CD8-positive, alpha-beta T cell (primary cell): ENCODE measurements at places on chromosomes 6 and 20.
A peak's percentile ranks its signal among the peaks of the same experiment; 100 is the strongest.

DNA sequence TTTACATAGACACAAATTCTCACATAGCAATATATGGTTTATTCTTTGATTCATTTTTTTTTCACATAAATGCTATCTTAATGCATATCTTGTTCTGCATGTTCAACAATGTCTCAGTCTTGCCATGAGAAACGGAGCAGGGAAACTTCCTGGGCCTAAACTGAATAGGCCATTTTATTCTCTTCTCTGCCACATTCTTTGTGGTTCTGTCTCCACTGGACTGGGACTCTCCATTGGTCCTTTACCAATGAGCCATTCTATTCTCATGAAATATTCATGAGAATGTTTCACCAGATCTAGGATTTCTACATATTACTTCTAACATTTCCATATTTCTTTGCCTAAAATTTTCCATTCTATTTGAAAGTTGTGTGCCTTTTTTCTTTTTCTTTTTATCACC is 42.8 kb downstream of the LAMA2 start:
- DNase-seq, result no peak

DNA sequence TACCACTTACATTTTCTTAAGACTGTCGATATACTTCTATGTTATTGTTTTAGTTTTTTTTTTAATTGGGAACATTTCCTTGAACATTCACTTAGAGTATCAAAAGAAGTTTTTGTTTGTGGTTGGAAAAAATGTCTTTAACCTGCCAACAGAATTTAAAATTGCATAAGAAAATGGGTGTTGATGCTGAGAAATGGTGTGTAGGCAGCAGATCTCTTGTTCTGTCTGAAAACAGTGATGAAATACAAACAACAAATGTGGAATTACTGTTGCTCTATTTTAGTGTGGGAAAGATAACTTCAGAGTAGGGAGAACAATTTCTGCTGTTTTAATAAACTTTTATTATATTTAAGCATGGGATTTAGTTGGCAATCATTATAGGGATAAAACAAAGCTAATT is 293.5 kb downstream of the CDKAL1 start:
- DNase-seq, result no peak

DNA sequence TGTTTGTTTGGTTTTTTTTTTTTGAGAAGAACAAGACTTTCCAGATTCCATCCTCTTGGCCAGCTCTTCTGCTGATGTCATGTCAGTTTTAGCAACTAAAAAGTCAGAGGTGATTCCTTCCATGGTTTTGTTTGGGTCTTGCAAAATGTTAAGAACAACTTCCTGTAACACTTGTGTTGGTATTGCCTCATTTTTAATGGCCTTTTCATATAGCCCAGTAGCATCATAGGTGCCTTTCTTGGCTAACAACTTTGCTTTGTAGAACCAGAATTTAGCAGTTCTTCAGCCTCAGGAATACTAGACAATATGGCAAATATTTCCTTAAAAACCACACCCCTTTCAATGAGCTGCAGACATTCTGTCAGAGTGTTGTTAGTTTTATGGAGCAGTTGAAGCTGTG is 99.5 kb upstream of the SIRPG start:
- DNase-seq, result no peak

DNA sequence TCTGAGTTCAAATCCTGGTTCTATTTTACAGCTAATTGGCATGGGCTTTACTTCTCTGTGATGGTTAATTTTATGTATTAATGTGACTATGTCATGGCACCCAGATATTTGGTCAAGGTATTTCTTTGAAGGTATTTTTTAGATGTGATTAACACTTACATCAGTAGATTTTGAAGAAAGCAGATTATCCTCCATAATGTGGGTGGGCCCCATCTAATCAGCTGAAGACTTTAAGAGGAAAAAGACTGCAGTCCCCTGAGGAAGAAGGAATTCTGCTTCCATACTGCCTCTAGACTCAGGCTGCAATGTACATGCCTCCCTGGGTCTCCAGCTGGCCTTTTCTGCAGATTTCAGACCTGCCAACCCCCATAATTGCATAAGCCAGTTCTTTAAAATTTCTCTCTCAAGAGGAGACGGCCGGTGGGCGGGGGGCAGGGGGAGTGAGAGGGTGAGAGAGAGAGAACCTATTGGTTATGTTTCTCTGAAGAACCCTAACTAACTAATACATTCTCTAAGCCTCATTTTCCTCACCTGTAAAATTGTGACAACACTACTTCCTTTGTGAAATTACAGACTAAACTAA is 338.2 kb upstream of the PRDM1 start:
- no peak for DNase-seq

GRCh38 chr6:125337706-125338105 is 35.9 kb upstream of the HDDC2 start:
- no peak for DNase-seq

GRCh38 chr6:162154001-162154400 is 573.6 kb downstream of the PRKN start:
- DNase-seq, result no peak

- DNase-seq, result no peak
Measured at GRCh38 chr6:79821859-79822258, 125.5 kb downstream of the ELOVL4 start.

DNA sequence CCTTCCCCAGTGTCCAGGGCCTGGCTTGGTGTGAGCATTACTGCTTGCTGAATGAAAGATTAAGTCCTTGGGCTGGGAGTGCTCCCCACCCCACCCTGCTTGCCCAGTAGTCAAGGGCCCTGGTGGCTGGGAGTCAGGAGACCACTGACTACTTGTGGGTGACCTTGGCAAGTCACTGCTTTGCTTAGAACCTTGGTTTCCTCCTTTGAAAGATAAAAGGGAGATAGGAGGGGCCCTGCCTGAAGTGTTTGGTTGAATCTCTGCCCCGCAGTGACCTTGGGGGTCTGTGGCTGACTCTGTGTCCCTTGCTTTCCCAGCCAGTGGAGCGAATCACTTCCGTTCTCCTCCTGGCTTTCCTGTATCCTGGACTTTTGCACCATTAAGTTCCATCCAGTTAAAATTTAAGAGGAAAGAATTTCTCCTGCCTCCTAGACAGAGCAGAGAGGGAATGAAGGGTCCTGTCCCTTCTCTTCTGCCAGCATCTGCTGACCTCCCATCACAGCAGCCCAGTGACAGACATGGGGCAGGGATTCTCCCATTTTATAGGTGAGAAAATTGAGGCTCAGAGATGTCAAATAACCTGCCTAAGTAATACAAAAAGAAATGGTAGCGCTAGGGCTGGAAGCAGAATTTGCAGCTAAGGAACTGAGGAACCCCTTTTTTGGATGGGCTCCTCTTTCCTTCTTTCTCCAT is 3.5 kb upstream of the EPB41L1 start:
- DNase-seq, result no peak

- no peak for DNase-seq
Measured at GRCh38 chr20:878511-879307, 37.4 kb downstream of the ANGPT4 start.

- DNase-seq, result no peak
Measured at GRCh38 chr20:2399390-2399789, 18.7 kb downstream of the TGM6 start.

- DNase-seq, result peak; percentile 52
Measured at GRCh38 chr6:138824482-138825144, 28.7 kb downstream of the ECT2L start.

DNA sequence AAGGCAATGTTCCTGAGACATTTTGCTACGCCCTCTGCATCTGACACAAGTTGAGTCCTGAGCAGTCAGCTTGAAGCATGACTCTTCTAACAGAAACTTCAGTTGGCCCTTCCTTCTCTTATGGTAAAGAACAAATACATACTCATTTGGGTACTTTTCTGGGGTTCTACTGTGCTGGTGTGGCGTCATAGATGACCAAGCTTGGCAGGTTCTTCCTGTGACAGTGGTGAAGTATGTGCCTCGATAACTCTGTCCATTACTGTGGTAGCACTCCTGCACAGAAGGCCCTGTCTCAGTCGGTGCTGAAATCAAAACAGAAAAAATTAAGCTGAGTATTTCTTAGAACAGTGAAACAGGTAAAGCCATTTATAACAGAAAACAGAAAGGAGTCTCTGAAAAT is 152.5 kb downstream of the SLC22A3 start:
- DNase-seq, result no peak

GRCh38 chr20:22371843-22372242 is 212.5 kb downstream of the FOXA2 start:
- DNase-seq, result no peak

- no peak for DNase-seq
Measured at GRCh38 chr6:141041596-141042087, 1091.1 kb upstream of the GJE1 start.

- no peak for DNase-seq
Measured at GRCh38 chr6:56353860-56354259, 106.5 kb upstream of the COL21A1 start.

GRCh38 chr20:57577679-57578475 is 17.0 kb downstream of the PCK1 start:
- DNase-seq, result no peak

DNA sequence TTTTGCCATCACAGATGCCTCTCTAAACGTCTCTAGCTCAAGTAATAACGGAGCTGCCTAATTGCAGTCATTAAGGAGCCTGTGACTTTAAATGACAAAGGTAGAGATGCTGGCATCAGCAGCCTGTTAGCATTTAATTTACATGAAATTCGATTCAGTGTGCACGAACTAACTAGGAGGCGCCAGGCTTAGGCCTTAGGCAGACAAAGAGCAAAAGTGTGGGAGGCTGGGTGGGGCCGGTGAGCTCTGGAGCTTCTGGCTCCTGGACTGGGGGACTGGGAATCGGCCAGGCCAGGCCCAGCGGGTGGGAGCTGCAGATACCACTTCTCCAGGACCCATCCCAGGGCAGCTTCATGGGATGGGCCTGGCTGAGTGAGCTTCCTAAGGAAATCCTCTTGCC is 170.0 kb upstream of the AGPAT4 start:
- no peak for DNase-seq

DNA sequence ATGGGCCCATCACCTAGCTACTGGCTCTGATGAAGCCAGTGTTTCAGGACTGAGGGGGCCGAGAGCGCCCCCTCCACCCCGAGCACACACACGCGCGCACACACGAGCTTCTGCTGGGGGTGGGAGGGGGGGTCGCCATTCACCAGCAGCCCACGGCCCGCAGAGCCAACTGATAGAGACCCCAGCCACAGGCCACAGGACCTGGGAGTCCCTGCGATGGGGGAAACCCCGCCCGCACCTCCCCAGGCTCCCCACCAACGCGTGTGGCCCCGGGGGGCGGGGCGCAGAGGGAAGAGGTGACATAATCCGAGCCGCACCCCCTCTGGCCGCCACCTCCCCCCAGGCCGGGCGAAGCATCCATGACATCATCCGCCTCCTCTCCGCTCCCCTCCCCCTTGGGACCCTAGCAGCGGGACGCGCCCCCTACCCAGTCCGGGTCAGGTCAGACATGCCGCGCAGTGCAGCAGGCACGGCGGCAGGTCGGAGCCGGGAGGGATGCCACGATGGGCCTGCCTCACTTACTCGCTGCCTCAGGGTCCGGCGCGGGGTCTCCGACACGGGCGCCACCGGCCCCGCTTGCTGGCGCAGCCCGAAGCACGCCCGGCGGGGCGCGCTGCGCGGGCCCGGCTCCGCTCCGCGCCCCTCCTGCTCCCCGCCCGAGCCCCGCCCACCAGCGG is at the start of gene LZTS3:
Gene LZTS3, minus strand, starts transcription at position 617 of the 677 bp plus-strand sequence. CDS start 6,386 bp downstream, outside the sequence.
- peak; percentile 70 for DNase-seq

- DNase-seq, result no peak
Measured at GRCh38 chr6:146595972-146596731, 2.6 kb upstream of the ADGB start.

DNA sequence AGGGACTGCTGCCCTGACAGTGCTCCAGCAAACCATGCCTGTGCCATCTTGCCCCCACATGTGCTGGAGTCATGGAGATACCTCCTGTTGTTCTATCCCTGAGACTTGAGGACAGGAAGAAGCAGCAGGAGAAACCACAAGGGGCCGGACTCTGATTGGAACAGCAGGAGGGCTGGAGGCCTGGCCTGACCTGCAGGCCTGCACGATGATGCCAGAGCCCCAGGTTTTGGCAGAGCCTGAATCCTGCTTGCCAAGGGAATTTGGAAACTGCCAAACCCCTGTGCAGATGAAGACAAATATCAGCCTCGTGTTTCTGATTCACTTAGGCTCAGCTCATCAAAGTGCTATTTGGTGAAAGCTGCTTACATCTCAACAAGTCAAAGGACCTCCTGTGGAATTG is 177.6 kb downstream of the MAFB start:
- no peak for DNase-seq
